Breast epithelium (tissue), 4 donors: ENCODE measurements at places on chromosomes 6 and 20. TPM values are rescaled to one million over a fixed set of nuclear protein-coding genes. Genes with fewer than 3 reads are reported as not detected.

Gene SLC22A2
- not detected for total RNA-seq

DNA sequence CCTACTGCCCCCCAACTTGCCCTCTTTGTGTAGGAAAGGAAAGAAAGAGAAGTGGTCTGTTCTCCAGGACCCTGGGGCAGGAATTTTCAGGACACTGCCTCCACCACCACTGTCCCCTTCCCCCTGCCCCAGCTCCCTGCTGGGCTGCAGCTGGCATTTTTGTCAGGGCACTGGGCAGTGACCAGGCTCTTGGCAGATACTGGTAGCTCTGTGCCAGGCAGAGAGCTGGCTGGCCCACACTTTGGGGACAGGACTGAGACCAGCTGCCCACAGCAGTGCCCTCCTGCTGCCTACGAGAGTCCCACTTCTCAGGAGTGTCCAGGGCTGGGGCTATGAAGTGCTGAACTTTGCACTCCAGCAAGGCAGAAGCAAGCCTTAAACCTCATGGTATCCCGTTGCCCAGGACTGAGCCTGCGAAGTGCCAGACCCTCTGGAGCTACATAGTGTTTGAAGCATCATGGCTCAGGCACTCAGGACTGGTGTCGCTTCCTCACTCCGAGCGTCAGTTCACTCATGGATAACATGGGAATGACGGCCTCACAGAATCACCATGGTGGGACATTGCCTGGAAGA, 19.3 kb downstream of the SLC13A3 start:
- no peak for DNase-seq

Gene PDYN
- total RNA-seq, result not detected

GRCh38 chr6:148530976-148531375, 188.3 kb downstream of the SASH1 start:
- no peak for DNase-seq

DNA sequence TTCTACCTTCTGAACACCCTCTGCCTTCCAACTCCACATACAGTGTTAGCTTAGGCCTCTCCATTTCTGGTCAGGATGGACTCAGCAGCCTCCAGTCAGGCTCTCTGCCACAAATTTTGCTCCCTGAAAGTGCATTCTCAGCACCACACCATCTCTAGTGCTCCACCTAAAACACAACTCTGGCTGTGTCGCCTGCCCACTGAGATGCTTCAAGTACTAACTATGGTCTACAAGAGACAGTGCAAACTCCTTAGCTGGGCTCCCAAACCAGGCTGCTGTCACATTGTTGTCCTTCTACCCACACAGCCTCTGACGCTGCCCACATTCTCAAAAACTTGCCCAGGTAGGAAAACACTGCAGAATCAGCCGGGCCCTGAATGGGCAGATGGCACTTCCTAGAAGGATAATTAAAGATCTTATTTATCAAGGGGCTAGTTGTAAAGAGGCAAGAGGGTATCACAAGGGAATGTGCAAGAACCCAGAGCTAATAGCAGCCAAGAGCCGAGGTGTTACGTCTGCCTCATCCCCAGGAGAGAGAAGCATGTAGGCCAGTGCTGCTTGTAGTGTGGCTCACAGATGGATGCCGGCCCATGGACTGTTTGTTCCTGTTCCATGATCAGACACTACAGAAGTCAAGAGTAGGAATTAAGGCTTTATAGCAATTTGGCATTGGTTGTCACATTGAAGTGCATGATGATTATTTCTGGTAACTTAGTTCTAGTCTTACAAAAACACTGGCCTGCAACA, 189.7 kb downstream of the LRFN2 start:
- DNase-seq, result no peak

GRCh38 chr20:61807471-61808160, 258.1 kb downstream of the TAF4 start:
- no peak for DNase-seq

DNA sequence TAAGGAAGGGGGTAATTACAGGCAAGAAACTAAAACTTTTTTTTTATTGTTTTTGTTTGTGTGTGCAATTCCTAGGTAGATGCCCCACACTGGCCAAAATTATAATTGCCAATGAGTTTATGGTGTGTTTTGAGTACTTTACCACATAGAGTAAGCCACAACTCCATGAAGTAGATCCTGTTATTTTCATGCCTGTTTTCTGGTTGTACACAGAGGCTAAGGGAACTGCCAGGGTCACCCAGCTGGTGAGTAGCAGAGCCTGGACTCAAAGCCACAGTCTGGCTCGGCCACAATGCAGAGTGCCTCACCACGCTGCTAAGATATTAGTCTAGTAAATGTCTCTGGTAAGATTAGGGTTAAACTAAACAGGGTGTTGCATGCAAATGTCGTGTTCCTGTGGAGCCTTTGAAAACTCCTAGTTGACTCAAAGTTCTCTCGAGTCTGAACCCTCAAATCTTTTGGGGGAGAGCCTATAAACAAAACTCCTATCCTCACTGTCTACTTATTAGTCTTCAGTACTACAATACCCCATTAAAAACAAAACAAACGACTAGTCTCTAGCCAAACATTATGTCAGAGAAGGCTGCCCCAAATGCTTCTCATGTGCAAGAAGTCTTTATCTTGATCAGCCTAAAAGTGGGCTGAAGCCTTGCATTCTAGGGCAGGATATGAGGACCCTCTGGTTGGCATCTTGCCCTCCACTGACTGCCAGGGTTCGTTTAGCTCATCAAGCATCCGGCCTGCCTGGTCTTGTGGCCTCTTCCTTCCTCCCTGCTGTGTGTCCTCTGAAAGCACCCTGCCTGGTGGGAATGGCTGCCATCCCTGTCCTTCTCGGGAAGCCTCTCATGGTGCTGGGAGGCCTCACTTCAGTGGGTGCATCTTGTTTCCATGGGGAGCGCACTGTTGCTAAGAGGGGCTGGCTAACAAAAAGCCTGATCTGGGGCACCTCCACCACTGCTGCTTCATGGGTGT, 4.2 kb downstream of the DUSP22 start:
- DNase-seq, result no peak

GRCh38 chr20:24465159-24465558, 4.3 kb upstream of the SYNDIG1 start:
- no peak for DNase-seq

Gene SLC32A1
- not detected for total RNA-seq

DNA sequence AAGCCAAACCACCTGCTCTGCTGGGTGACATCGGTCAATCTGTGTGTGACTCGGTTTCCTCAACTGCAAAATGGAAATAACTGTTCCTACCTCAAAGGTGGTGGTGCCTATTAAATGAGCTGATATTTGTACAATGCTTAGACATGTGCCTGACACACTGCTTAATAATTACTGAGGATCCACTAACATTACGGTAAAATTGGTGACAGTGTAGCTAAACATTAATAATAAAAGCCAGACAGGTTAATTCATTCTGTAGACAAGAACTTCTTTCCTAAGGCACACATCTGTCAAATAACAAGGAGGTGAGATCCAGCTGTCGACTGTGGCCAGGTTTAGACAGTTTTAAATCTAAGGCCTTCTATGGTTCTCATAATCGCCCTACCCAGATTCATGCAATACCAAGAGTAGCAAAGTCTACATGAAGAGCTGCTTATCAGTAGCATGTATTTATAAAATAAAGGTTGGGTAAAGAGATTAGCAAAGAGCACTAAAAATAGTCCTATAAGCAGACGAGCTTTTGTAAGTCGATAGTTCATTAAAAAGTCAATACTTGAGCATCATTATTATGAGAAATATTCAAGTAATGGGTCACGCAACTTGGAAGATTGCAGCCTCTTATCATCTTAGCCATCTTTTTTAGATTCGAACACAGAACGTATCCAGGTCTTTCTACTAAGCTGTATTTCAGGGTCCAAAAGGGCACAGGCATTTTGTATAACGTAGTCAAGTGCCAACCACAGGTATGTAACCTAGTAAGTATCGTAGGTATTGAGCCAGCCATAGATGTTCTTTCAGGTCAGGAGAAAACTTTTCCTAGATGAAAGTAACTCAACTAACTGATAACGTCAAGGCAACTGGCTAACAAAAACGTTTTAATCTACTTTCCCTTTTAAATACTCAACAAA, 3.2 kb downstream of the CNKSR3 start:
- DNase-seq, result no peak

DNA sequence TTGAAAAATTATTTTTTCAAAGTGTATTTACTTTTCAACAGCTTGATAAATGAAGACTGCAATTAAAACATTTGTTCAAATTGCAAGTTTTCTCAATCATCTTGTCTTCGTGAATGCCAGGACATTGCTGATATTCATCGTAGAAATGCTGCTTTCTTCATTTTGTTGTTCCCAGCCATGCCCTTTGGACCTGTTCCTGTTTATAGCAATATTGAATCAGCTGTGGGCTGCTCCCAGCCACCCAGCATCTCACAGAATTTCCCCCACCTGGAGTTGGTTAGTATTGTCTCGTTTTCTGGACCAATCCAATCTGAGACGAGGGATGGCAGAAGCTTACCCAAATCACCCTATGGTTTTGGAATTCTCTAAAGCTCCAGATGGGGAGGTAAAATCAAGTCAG, 40.8 kb downstream of the SLC22A2 start:
- DNase-seq, result no peak

- DNase-seq, result no peak
These were observed 77.7 kb downstream of the GRM1 start for GRCh38 chr6:146106532-146106931.

Gene SASH1
- total RNA-seq, result 304 TPM

Gene RGS17
- total RNA-seq, result 0.66 TPM

Gene SOX4
- 18.2 TPM for total RNA-seq

GRCh38 chr20:24095756-24096155, 107.2 kb upstream of the GGTLC1 start:
- DNase-seq, result no peak

- DNase-seq, result no peak
These were observed 44.8 kb downstream of the AKAP12 start for GRCh38 chr6:151284548-151285017.

Gene SNPH
- total RNA-seq, result 2.3 TPM

Gene PCK1
- total RNA-seq, result 29.3 TPM

DNA sequence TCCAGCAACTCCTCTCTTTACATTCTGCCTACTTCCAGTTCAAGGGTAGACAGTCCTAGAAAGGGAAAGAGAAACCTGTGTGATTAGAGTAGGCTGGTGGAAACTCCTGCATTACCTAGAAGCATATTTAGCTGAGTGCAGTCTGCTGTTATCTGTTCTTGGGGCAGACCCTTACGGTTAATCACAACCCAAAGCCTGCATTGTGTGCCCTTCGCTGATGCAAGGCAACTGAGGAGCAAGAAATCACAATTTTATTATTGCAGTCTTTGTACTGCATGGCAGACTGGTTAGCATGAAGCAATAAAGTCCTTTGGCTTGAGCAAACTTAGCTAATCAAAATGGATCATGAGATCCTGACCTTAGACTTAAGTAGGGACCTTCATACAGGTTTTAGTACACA, 1.5 kb upstream of the GOPC start:
- DNase-seq, result no peak

Gene SMOC2
- 63.6 TPM for total RNA-seq

DNA sequence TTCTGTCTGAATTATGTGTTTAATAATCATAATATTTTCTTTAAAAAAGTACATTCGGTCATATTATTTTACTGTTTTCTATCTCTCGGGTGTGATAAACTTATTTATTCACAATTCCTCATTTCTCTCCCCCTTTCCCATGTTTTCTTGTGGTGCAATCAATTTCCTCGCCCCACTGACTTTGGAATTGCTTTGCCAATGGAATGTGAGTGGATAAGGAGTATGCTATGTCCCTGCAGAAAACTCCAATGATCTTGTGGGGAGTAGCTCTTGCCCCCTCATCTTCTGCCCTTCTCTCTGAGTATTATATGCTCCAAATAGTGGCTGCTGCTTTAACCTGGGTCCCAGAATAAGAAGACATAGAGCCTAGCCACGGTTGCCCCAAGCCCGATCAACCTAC, 64.1 kb downstream of the HMGN3 start:
- DNase-seq, result no peak

- DNase-seq, result no peak
These were observed 11.0 kb downstream of the SULF2 start for GRCh38 chr20:47774131-47774777.

DNA sequence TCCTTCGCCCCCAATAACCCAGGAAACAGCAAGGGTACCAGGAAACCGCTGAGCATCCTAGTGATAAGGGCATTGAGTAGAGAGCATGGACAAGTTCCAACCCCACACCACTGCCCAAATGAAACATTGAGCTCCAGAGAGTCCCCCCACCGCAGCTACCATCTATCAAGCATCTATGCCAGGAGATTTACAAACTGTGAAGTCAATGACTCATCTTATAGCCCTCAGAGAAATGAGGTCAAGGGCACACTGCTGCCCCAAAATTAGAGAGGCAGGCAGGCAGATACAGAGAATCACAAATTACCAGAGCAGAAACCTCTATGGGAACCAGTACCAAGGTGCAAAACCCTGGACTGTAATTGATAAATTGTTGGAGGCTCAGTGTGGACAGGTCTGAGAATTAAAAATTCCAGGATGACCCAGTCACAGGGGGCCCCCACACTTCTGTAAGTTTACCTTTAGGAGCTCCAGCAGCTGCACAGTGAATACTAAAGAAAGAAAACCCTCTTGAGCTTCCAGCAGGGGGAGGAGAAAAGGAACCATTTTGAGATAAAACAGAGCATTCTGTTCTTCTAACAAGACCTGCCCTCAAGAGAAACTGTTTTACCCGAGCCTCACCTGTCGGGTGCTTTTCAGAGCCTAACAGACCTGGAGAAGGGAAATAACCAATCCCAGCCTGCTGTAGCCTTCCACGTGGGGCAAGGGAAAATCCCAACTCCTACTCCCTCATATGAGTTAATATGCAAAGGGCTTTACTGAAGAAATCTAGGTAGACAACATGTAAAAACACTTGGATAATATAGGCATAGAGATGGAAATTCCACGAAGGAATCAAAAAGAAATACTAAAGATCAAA, 118.0 kb upstream of the ARID1B start:
- no peak for DNase-seq

GRCh38 chr6:124190256-124190655, 386.6 kb downstream of the NKAIN2 start:
- DNase-seq, result no peak

Gene STX16
- 74.4 TPM for total RNA-seq

DNA sequence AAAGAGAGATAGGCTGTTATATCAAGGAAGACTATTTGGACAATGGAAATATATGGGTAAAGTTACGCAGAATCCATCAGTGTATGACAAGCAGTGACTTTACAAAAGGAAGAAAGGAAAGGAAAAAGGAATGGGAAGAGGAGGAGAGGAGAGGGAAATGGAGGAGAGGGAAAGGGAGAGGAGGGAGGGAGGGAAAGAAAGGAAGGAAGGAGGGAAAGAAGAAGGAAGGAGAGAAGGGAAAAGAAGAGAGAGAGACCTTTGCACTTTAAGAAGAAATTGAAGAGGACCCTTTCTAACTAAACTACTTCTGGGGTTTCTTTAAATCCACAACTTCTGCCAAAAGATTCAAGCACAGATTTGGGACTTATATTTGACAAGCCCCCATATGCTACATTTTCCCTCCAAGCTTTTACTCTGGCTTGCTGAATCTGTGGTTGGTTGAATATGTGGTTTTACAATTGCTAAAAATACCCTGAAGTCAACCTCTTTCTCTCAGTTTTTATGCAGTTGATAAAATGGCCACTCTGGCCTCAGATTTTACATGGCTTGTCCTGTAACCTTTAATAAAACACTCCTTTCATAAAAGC, 120.8 kb upstream of the RAB32 start:
- DNase-seq, result no peak

Gene GRM1
- total RNA-seq, result 0.15 TPM

- DNase-seq, result no peak
These were observed 50.5 kb downstream of the FHL5 start for GRCh38 chr6:96613291-96613999.

Gene FNDC11
- total RNA-seq, result 0.33 TPM
